ENCODE measurements at places on chromosomes 7 and 10.

GRCh38 chr7:34019301-34019790, 114.0 kb downstream of the BMPER start:
- peak; percentile 40 for DNase-seq

GRCh38 chr7:55345292-55345691, 19.8 kb upstream of the LANCL2 start:
- DNase-seq = no peak

GRCh38 chr10:100291356-100291755, 4.9 kb upstream of the BLOC1S2 start:
- DNase-seq = no peak

DNA sequence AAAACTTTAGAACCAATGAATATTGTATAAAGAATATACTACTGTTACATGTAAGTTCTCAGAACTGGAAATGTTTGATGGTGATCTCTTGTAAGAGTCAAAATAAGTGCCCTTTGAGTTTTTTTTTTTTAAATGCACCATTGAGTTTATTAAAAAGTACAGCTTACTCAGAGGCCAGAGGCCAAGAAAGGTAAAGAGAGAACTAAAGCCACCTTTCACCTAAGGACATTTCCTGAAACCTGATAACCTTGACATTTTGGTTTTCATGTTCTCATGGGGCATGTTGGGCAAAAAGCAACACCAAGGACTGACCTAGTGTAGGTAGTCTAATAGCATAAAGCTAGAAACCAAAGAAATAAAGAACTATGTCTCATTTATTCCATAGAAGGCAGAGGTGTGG, 27.7 kb downstream of the REEP3 start:
- DNase-seq = no peak

GRCh38 chr7:44431091-44431608, 59.3 kb downstream of the NUDCD3 start:
- DNase-seq = no peak

- peak; percentile 32 for DNase-seq
Measured at GRCh38 chr7:46532571-46532970, 611.5 kb upstream of the IGFBP3 start.

DNA sequence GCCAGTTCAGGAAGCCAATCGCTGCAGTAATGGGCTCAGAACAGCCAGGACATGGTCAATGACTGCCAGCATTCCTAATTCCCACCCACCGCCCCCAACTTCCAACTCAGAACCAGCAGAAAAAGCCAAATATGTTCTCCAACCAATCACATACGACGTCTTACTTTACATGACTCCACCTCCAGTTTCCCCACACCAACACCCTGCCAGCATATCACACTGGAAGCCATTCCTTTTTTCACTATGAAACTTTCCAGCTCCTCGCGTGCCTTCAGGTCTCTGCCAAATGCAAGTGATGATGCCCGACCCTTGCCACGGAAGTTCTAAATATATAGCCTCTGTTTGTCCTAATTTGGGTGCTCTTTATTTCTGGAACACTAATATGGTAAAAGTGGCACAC, 12.5 kb downstream of the NPS start:
- DNase-seq = no peak

DNA sequence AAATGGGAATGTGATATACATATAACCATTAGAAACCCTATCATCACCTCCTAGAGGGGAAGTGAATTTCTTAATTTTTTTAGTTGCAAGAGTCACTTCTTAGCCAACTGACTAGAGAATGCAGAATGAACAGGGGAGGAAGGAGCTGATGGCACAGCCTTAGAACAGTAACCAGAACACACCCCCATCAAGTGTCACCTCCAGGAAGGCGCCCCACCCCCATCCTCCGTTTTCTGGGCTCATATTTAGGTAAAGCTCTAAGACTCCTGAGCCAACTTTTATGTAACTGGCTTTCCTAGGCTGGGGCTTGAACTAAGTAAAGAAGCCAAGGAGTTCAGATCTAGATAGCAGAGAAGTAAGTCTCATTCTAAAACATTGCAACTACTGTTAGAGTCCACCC, 54.0 kb downstream of the COL17A1 start:
- no peak for DNase-seq

DNA sequence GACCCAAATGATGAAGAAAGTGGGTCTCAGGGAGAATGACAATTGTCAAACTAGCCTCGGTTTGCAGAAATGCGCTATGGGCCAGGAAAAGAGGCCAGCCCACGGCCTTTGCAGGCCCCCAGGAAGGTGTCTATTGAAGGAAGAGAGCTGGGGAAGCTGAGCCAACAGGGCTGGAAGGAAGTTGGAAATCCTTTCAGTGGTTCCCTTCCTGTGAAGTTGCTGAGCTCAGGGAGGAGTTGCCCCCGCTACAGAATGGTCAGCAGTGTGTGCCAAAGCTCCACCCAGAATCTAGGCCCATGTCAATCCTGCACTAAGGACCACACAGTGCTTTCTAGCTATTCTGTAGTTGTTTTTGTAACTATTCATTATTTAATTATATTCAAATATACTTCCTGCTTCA, 91.6 kb upstream of the ANLN start:
- no peak for DNase-seq

DNA sequence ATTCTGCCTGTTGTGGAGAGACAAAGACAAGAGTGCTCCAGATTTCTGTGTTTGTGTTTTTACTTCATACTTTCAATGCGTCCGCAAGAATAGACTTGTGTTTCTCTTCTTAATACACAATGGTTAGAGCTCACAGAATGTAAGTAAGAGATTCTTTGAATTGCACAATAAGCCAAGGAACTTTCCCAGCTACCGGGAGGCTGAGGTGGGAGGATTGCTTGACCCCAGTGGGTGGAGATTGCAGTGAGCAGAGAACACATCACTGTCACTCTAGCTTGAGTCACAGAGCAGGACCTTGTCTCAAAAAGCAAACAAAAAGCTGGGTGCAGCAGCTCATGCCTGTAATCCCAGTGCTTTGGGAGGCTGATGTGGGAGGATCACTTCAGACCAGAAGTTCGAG, 250.7 kb upstream of the MYO3A start:
- no peak for DNase-seq

GRCh38 chr7:143318661-143319060, 2.8 kb downstream of the CLCN1 start:
- peak; percentile 59 for DNase-seq

- DNase-seq = no peak
Measured at GRCh38 chr10:78405736-78406135, 372.1 kb downstream of the RPS24 start.

DNA sequence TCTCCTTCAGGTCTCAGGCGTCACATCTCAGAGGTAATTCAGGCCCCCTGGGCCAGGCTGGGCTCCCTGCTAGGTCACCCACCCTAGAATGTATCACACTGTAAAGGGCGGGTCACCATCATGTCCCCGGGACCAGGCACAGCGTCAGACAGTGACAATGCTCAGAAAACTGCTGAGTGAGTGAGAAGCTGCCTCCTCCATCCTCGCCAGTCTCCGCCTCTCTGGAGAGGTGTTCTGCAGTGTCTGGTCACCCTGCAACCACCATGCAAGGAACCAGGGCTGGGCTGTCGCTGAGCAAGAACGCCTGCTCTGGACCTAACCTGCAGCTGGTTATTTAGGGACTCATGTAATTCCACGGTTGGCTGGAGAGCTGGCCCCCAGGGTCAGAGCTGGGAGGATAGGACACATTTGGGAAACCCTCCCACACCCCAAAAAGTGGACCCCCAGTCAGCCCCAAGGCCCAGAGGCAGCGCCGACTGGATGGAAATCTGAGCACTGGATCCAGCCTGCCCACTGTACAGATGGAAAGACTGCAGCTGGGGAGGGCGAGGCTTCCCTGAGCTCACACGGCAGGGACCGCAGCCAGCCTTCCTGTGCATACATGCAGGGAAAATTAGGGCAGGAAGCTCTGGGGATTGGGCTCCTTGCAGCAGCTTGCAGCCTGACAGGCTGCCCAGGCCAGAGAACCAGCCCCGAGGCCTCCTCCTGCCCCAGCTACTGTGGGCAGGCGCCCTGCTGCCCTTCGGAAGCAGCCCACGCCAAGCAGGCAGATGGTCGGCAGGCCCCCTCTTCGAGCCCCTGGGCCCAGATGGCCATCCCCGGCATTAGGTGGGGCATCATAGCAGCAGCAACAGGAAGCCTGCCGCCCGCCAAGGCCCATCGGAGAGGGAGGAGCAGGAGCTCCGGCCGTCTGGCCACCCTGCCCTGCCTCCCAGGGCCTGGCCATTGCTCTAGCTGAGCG, 105.4 kb upstream of the ZMIZ1 start:
- no peak for DNase-seq

- DNase-seq = no peak
Measured at GRCh38 chr10:109967739-109968088, 40.1 kb upstream of the ADD3 start.

DNA sequence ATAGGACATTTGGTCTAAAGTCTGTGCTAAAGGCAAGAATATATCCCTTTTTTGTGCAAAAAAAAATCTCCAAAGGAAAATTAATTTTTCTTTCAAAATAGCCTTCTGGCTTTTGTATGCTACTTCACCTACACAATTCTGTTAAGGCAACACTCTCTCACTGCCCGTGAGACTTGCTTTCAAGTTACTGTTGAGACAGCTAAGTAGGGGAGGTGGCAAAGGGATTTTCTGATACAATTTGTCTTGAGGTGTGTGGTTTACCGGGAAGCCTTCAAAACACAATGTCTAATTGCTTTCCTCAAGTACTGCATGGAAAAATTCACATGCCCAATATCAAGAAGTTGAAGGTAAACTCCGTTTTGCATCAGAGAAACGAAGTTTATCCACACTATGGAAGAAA, 50.8 kb upstream of the RSU1 start:
- DNase-seq = no peak

GRCh38 chr10:127343821-127344220, 147.4 kb upstream of the INSYN2A start:
- no peak for DNase-seq

- DNase-seq = no peak
Measured at GRCh38 chr10:55065185-55065584, 264.2 kb upstream of the PCDH15 start.

DNA sequence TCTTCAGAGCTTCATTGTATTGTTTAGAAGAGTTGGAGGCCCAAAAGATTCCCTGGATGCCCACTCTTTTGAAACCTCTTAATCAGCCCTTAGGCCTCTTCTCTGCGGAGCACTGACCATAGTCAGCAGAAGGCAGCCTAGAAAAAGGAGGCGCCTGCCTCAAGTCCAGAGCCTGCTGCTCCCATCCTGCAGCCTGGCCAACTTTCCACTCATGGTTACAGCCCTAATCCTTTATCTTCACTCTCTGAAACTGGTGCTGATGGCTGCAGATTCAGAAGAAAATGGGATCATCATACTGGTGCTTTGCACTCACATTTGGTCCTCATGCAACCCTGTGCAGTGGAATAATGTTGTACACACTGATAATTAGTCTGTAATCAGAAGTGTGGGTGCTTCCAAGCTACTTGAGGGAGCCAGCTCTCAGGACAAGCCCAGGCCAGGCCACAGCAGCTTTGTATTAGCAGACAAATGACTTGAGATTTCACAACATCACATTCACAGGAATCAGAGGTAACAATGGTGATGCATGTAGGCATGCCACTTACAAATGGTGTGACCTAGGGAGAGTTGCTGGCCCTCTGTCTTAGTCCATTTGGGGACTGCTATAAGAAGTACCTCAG, 272.9 kb downstream of the GALNT17 start:
- no peak for DNase-seq

GRCh38 chr7:95598511-95598910, 2.2 kb upstream of the PDK4 start:
- no peak for DNase-seq

DNA sequence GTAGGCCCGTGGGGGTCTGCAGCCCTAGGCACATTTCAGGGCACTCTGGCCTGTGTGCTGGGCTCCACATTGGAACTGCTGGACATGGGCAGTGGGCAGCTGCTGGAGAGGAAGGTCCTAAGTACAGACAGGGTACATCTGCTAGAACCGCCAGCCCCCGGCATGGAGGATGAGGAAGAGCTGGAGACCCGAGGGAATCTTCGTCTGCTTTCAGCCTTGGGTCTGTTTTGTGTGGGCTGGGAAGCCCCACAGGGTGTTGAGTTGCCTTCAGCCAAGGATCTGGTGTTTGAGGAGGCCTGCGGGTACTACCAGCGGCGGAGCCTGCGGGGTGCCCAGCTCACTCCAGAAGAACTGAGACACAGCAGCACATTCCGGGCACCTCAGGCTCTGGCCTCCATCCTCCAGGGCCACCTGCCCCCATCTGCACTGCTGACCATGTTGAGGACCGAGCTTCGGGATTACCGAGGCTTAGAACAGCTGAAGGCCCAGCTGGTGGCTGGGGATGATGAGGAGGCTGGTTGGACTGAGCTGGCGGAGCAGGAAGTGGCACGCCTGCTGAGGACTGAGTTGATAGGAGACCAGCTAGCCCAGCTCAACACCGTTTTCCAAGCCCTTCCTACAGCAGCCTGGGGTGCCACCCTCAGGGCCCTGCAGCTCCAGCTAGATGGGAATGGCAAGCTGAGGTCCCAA, 1.4 kb downstream of the HPS6 start:
- no peak for DNase-seq

DNA sequence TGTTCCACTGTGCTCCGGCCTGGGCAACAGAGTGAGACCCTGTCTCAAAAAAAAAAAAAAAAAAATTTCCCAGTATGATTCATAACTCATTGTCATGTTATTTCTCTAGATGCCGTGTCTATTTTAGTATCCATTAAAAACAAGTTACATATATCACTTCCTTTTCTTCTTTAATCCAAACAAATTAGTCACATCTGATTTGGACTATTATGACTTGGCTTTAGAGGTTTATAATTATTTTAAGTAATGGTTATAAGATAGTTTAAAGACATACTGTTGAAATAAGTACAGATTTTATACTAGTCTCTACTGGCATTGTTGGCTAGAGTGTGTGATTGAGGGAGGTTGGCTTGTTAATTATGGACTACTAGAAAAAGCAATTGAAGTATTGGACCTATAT, 53.3 kb downstream of the ZMYND11 start:
- DNase-seq = peak; percentile 21

- no peak for DNase-seq
Measured at GRCh38 chr10:126021833-126022500, 125.6 kb downstream of the FANK1 start.

DNA sequence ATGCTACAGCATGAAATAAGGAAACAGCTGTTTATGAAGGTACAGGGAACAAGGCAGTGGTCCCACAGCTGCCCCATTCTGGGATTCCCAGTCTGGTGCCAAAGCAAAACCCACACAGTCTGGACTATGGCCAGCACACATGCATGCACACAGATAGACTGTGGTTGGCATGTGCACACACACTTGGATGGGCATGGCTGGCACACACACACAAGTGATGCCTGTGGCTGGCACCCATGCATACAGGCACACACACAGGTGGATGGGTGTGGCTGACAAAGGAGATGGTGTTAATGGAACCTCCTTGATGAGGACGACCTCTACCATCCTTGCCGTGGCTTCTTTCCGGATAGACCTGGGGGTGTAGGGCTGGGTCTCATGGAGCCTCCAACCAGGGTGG, 114.0 kb upstream of the LYZL2 start:
- no peak for DNase-seq

DNA sequence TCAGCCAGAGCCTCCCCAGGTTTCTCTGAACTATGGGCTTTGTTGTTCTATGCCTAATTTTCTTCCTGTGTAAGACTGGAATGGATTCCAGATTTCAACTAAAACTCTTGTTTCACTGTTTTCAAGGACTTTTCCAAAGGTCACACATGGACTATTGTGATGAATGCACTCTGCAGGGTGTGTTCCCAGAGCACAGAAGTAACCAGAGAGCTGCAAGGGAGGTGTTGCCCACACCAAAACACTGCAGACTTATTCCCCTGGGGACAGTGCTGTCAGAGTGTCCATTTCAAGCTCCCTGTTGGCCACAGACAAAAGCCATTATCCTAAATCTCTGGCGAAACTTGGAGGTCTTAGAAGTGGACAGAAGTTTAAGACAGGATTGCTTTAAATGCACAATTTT, 231.6 kb downstream of the TRIL start:
- DNase-seq = no peak

Measured in fibroblast of skin of scalp (primary cell).